Naive thymus-derived CD4-positive, alpha-beta T cell (primary cell): ENCODE measurements at places on chromosomes 4 and X. TPM values are rescaled to one million over a fixed set of nuclear protein-coding genes. Genes with fewer than 3 reads are reported as not detected.

The XAGE1A gene
- total RNA-seq = not detected in 2 replicates

The FABP2 gene
- total RNA-seq = not detected

The FAM184B gene
- not detected for total RNA-seq

The BEND2 gene
- total RNA-seq = 0.07 TPM

The TSPAN7 gene
- not detected for total RNA-seq

The ANAPC10 gene
- total RNA-seq = 28.0 and 31.2 TPM in 2 replicates

The C4orf51 gene
- not detected for total RNA-seq

The NALF2 gene
- total RNA-seq = not detected

The FAM90A26 gene
- total RNA-seq = not detected

The GSPT2 gene
- total RNA-seq = 13.7 TPM

The RNF4 gene
- 80.7 TPM for total RNA-seq

The GCNA gene
- 2.8 TPM for total RNA-seq

The TEX11 gene
- not detected for total RNA-seq

The LRCH2 gene
- not detected for total RNA-seq

The PDE5A gene
- 0.84 TPM for total RNA-seq

The MFAP3L gene
- total RNA-seq = 0.92 TPM

The DMD gene
- total RNA-seq = 0.37 TPM

The TFDP3 gene
- not detected in 2 replicates for total RNA-seq

The CHRDL1 gene
- total RNA-seq = not detected
